ENCODE measurements at places on chromosomes 2 and 18.

GRCh38 chr2:218962859-218963492, 3.5 kb downstream of the CDK5R2 start:
- no peak for DNase-seq

- no peak for DNase-seq
These were observed 782.3 kb downstream of the LRP1B start for GRCh38 chr2:141348481-141348880.

DNA sequence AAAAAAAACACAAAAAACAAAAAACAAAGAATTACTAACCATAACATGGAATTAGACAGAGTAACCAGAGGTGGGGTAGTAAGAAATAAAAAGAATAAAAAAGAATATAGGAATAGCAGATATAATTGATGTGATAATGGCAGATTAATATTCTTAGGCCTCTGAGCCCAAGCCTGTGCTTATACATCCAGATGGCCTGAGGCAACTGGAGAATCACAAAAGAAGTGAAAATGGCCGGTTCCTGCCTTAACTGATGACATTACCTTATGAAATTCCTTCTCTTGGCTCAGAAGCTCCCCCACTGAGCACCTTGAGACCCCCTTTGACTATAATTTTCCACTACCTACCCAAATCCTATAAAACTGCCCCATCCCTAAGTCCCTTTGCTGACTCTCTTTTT, 95.1 kb upstream of the MSH6 start:
- no peak for DNase-seq

DNA sequence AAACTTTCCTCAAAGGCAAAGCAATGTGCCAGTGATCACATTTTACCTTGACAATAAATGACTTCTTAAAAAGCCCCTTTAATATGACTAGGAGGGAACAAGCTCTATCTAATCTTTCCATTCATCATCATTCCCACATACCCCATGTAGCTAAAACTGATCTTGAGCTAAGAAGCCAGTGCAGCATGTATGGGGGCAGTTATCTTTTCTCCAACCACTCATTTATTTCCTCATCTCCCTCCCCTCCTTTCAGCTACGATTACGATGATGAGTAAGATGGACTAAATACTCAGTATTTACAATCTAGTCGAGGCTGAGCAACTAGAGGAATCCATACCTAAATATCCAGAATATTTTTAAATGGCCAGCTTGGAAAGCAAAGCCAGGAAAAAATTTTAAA, 35.5 kb downstream of the PNO1 start:
- DNase-seq, result no peak

DNA sequence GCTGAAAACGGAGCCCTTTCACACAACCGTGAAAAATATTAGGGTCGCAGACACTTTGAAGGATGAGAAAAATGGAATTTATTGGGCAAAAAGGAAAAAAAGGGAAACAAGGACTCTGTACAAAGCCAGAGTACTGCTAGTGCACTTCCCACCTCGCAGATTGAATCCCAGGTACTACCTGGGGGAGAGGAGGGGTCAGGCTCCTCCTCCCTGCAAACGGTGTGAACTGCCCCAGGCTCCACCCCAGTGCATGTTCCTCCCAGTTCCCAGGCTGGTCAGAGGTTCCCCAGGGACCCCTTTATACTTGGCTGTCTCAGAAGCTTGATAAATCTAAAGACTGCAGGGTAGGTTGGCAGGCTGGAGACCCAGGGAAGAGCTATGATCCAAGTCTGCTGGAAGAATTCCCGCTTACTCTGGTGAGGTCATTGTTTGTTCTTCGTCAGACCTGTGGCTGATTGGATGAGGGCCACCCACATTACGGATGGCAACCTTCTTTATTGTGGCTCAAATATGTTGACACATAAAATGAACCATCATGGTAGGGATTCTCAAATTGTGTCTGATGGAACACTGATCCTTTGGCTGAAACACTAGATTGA, 290.4 kb upstream of the POU3F3 start:
- no peak for DNase-seq

- DNase-seq, result no peak
These were observed 127.7 kb downstream of the SMAD2 start for GRCh38 chr18:47802802-47803201.

DNA sequence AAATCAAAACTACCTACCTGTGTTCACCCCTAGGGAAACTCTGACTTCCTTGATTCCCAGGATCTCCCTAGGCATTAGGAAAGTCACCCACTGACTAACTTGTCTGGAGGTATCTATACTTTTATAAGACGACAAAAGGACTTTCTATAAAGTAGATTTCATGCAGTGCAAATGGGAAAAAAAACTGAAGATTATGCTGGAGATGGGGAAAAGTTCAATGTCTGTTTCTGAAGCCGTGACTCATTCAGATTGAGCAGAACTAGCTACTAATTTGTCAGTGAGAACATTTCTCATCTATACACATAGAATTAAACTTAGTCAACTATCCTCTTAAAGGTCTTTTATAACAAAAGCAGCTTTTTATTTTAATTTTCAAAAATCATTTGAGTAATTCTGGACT, 6.0 kb downstream of the SEPTIN10 start:
- peak; percentile 16 for DNase-seq

DNA sequence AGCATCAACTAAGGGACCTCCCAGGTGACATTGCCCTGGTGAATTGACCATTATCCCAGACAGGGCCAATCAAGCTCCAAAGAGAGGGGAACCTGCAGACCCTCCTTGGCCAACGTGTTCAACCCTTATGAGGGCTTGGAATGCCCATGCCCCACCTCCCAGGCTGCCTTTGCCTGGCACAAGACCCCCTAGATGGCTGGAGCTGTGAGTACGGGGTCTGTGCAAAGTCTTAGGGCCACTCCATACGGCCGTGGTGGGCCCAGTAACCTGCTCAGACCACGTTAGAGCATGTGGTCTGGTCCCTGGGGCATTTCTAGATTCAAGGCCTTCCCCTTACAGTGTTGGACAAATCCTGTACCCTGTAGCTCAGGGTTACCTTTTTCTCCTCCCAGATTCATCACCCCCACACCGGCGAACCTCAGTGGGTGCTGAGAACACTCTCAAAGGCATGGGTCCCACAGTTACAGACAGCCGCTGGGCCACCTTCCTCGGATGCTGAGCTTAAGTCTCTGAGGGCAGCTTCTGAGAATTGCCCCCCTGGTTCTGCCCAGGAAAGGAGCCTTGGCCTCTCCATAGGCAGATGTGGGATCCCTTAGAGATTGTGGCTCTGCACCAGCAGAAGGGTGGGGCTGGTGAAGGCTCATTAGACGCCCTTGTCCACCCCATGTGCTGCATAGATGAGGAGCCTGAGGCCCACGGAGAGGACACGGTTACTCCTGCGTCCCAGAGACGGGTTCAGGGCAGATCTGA, 18.3 kb upstream of the KCNK3 start:
- DNase-seq, result no peak

DNA sequence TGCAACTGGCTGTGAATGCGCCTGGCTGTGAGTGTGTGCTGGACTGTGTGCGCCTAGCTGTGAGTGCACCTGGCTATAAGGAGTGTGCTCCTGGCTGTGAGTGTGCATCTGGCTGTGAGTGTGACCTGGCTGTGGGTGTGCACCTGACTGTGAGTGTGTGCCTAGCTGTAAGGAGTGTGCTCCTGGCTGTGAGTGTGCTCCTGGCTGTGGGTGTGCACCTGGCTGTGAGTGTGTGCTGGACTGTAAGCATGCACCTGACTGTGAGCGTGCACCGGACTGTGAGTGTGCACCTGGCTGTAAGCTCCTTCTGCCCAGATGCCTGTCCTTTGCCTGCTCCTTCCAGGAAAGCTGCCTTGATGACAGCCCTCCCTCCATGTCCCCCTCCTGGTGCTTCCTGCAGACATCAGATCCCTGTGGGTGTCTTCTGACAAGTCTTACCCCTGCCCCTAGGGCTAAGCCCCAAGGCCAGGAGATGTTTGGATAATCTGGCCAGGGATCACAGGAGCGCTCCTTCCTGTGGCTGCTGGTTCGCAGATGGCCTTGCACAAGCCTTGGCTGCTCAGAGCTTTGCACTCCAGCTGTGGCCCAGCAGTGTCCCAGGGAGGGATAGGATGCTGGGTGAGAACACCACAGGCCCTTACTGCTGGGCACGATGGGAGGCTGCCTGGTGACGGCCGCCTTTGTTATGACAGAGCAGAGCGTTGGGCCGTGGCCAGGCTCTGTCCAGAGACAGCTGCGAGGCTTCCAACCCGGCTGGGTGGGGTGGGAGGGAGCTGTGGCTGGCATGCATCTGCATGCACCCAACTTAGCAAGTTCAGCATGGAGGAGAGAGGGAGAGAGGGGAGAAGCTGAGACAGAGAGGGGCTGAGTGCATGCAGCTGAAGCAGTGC, 89.9 kb downstream of the GLI2 start:
- DNase-seq, result no peak

DNA sequence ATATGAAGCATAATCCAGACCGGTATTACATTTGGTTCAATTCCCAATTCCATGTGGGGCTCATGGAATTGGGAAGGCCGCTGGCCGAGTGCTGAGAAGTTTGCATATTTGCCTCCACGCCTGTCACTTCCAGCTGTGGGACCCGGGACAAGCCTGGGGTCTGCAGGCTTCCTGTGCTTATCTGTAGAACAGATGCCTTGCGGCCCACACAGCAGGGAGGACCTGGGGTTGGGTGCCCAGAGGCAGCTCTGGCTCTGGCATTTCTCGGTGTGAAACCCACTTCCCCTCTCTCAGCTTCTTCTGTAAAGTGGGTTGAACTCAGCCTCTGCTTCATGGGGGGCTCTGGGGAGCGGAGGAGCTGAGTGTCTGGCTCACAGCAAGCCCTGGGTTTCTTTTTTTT, 97.9 kb downstream of the SH3BP4 start:
- no peak for DNase-seq

DNA sequence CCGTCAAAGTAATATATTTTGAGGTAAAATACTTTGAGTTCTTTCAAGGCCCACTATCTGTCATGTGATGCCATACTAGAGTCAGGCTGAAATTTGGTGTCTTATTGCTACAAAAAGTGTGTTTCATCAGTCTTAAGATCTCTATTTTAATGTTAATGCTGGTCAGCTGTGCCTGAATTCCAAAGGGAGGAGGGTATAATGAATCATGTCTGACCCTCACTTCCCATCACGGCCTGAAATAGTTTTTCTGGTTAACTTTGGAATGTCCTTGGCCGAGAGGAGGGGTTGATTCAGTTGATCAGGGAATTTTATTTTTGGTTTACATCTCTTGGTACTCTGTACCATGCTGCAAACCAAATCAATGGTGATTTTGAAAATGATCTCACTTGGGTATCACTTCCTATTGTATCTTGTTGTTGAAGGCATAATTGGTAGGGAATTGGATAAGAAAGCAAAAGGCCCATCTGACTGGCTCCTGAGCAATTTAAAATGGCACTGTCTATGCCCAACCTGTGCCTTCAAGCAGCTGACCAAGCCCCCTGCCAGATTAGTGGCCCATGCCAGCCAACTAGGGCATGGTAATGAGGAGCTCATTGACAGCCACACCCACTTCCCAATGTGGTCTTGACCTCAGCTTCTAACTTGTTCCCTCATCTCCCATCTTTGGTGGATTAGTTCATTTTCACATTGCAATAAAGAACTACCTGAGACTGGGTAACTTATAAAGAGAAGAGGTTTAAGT, 6.1 kb upstream of the SLC35F5 start:
- peak; percentile 83 for DNase-seq

GRCh38 chr2:159229476-159230144, 56.9 kb downstream of the WDSUB1 start:
- no peak for DNase-seq

GRCh38 chr18:27994571-27994970, 182.4 kb downstream of the CDH2 start:
- no peak for DNase-seq

GRCh38 chr2:141015341-141016047, 1115.3 kb downstream of the LRP1B start:
- no peak for DNase-seq

GRCh38 chr2:41720331-41721251, 327.2 kb upstream of the PKDCC start:
- no peak for DNase-seq

- DNase-seq, result no peak
These were observed 187.1 kb downstream of the HDAC4 start for GRCh38 chr2:239213643-239214101.

GRCh38 chr2:200033929-200034328, 78.5 kb downstream of the MAIP1 start:
- peak; percentile 54 for DNase-seq

- no peak for DNase-seq
These were observed 180.1 kb downstream of the LDLRAD4 start for GRCh38 chr18:13398631-13399030.

- no peak for DNase-seq
These were observed 157.2 kb downstream of the RNF152 start for GRCh38 chr18:61735564-61736102.

DNA sequence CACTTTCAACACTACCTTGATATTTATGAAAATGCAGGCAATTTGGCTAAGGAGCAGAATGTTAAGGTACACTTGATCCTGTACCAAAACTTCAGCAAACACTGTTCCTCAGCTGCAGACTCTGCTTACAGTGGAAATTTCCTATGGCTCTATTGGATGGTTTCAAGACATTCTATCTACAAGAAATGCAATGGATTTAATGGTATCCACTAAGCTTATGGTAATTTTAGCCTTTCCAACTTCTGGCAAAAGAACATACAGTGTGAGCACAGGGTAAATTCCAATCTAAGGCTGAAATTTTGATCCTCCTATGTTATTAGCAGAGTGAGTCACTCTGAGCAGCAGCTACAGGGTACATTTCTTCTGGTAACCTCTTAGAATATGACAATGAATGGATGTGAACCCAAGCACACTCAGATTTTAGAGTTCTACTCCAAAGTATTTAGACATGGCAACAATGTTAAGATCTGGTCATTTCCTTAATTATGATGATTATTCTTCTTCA, 361.8 kb upstream of the PIK3C3 start:
- no peak for DNase-seq

DNA sequence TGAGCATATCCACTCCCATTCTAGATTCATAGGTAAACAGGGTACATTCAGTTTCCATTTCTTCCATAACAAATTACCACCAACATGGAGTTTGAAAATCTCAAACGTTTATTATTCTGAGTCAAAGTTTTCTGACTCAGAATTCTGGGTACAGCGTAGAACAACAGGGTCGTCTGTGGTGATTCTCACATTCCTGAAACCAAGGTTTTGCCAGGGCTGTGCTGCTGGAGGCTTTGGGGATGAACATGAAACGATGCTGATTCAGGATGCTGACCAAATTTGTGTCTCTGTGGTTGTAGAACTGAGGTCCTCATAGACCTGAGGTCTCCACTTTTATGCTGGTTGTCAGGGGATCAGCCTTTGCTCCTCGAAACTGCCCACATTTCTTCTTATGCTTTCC, 255.7 kb downstream of the DSEL start:
- no peak for DNase-seq

All from stromal cell of bone marrow (primary cell).